Suprapubic skin (tissue), 4 donors: ENCODE measurements at places on chromosomes 4 and X. TPM values are rescaled to one million over a fixed set of nuclear protein-coding genes. Genes with fewer than 3 reads are reported as not detected.

- H3K27ac ChIP-seq, result no peak overlapping the region
- H3K27me3 ChIP-seq, result no peaks in the 10 kb centered on the region
- H3K4me3 ChIP-seq, result no peak overlapping the region
These were observed 101.6 kb upstream of the PPARGC1A start for GRCh38 chr4:23991444-23991843.

- no peaks in the 10 kb centered on the region for H3K36me3 ChIP-seq
- no peak overlapping the region for H3K4me3 ChIP-seq
- H3K4me1 ChIP-seq, result peaks cover 26% of the 10 kb centered on the region
- H3K27ac ChIP-seq, result peak overlapping the region; percentile 78
These were observed 38.0 kb upstream of the GATB start for GRCh38 chr4:151798678-151799416.

GRCh38 chr4:123055943-123056342 lies 133.5 kb upstream of the NUDT6 start:
- H3K27me3 ChIP-seq, result no peaks in the 10 kb centered on the region
- H3K36me3 ChIP-seq, result peaks cover 8% of the 10 kb centered on the region

DNA sequence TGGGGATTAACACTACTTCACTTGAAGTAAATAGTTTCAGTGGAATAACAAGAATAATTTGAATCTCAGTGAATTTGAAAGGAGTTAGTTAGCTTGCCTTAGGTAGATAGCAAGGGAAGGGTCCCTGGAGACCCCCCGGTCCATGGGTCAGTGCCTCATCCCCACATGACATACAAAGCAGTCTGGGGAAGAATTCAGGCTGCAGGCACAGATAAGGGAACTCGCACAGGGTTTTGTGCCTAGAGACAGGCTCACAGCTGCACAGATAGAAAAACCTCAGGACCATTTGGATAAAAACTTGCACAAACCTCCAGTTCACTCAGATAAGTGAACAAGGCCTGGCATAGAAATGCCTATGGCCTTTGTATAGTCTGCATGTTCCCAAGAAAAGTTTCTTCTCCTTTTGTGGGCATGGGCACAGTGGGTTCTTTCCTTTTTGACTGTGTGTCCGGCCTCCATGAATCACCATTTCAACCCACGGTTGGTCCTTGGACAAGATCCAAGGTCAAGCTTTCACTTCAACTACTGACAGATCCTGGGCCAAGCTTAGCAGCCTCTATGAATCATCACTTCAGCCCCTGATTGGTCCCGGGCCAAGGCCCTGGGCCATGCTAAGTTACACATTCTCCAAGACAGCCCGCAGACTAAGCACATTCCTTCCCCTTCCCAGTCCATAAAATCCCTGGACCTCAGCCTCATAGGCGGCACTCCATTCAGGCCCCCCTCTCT lies 108.3 kb upstream of the KLHL4 start:
- H3K27ac ChIP-seq, result no peak overlapping the region
- H3K4me3 ChIP-seq, result no peak overlapping the region
- no peak for DNase-seq
- no peaks in the 10 kb centered on the region for H3K36me3 ChIP-seq

DNA sequence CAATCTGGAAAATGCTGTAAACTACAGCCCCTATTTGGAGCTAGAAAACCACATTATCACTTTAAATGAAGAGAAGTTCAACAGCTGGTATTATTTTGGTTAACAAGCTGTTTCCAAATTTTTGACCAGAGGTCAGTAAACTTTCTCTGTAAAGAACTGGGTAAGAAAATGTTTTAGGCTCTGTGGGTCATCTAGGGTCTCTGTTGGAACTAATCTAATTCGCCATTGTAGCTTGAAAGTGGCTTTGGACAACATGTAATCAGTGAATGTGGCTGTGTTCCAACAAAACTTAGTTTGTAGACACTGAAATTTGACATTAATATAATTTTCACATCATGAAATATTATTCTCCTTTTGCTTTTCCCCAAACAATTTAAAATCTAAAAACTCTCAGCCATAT lies 25.8 kb upstream of the RNF150 start:
- no peak overlapping the region for H3K4me3 ChIP-seq
- DNase-seq, result no peak
- H3K36me3 ChIP-seq, result no peaks in the 10 kb centered on the region
- no peak overlapping the region for H3K27ac ChIP-seq
- no peaks in the 10 kb centered on the region for H3K27me3 ChIP-seq

DNA sequence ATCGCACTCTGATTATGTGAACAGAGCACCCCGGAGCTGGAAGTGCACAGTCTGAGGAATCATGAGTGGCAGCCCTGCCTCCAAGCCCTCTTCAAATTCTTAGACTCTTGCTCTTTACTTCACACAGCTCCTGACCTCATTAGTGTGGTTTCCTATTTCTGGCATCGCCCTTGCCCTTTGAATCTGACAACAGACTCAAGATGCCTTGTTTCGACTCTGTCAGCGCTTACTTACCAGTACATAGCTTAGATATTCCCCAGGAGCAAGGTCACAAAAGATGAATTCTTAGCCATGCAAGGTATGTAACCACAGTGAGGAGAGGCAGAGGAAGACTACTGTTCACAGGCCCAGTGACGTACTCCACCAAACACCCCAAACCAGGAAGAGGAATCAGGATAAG lies 167.2 kb downstream of the KDR start:
- DNase-seq, result no peak
- H3K4me3 ChIP-seq, result no peak overlapping the region
- H3K36me3 ChIP-seq, result no peaks in the 10 kb centered on the region
- H3K4me1 ChIP-seq, result no peaks in the 10 kb centered on the region
- H3K27me3 ChIP-seq, result no peaks in the 10 kb centered on the region
- H3K27ac ChIP-seq, result no peak overlapping the region

- H3K27ac ChIP-seq, result no peak overlapping the region
- H3K4me1 ChIP-seq, result no peaks in the 10 kb centered on the region
- no peak for DNase-seq
- H3K27me3 ChIP-seq, result no peaks in the 10 kb centered on the region
- H3K36me3 ChIP-seq, result no peaks in the 10 kb centered on the region
These were observed 374.3 kb upstream of the GALNT7 start for GRCh38 chr4:172794307-172794703.

DNA sequence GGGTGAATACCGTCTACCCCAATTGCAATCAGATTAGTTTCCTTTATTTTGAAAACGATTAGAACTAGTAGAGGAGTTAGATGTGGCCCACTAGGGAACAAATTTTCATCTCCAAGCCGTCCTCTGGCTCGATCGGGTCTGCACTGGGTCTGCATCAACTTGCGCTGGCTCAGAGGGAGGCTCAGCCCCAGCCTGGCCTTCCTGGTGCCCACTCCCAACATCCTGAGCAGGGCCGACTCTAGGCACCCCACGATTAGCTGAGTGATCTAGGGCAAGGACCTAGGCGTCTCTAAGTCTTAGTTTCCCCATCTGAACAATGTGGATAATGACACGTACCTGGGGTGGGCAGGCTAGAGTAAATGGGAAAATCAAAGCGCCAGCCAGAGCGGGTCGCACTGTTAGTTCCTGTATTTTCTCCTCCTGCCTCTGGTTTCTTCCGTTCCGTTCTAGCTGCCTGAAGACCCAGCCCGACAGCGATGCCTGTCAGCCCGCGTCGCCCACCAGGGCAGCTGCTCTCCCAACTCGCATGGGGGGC lies 7.7 kb upstream of the HAND2 start:
- H3K27ac ChIP-seq, result peak overlapping the region; percentile 67
- no peak for DNase-seq
- peaks cover 15% of the 10 kb centered on the region for H3K4me1 ChIP-seq
- no peaks in the 10 kb centered on the region for H3K36me3 ChIP-seq
- peak overlapping the region; percentile 50 for H3K4me3 ChIP-seq

DNA sequence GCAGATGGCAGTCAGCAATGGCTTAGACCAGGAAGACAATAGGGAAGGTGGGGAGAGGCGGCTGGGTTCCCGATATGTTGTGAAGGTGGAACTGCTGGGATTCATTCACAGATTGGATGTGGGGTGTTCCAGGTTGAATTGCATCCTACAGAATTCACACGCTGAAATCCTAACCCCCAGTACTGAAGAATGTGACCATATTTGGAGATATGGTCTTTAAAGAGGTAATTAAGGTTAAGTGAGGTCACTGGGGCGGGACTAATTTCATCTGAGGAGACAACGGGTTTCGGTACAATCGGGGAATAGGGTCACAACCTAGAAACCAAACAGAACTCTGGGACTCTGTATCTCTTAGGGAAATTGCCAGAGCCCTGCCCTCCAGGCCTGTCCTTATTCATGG lies 5.3 kb upstream of the CHRNA9 start:
- H3K4me3 ChIP-seq, result no peak overlapping the region
- no peak for DNase-seq
- H3K36me3 ChIP-seq, result no peaks in the 10 kb centered on the region

DNA sequence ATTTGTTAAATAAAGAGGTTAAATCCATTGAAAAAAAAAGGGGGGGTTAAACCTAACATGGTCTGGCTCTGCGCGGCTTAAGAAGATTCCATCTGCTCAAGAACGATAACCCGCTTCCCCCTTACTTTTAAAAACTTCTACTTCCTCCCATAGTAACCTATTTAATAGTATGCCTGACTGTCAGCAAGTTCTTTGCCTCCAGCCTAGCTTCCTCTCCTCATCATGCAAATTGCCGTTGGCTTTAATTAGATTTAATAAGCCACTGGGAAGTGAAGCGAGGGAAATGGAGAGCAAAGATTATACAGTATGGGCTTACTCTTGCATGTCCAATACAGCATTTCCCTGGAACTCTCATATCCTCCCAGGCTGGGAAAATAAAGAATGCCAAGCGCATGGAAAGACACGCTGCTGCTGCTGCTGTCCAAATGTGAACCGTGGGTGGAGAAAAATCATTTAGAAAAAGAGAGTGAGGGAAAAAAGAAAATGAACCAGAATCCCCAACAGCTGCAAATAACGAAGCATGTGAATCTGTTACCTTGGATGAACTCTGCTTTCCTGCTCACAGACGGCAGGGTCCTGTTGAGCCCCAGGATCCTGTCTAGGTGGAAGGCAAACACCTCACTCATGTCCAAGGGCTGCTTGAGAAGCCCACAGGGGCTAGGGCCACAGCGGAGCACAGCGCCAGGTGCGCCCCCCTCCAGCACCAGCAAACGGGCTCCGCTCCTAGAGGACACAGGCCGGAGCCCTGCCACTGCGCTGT lies 2.7 kb downstream of the GASK1B start:
- H3K27ac ChIP-seq, result peak overlapping the region; percentile 78
- H3K4me1 ChIP-seq, result peaks cover 45% of the 10 kb centered on the region
- no peak for DNase-seq
- no peaks in the 10 kb centered on the region for H3K36me3 ChIP-seq
- peak overlapping the region; percentile 51 for H3K4me3 ChIP-seq

DNA sequence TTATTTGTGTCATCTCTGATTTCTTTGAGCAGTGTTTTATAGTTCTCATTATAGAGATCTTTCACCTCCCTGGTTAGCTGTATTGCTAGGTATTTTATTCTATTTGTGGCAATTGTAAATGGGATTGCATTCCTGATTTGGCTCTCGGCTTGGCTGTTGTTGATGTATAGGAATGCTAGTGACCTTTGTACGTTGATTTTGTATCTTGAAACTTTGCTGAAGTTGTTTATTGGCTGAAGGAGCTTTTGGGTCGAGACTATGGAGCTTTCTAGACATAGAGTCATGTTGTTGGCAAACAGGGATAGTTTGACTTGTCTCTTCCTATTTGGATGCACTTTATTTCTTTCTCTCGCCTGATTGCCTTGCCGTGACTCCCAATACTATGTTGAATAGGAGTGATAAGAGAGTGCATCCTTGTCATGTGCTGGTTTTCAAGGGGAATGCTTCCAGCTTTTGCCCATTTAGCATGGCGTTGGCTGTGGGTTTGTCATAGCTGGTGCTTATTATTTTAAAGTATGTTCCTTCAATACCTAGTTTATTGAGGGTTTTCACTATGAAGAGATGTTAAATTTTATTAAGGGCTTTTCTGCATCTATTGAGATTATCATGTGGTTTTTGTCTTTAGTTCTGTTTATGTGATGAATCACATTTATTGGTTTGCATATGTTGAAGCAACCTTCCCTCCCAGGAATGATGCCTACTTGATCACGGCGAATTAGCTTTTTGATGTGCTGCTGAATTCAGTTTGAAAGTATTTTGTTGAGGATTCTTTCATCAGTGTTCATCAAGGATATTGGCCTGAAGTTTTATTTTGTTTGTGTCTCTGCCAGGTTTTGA lies 72.7 kb upstream of the BOD1L1 start:
- H3K4me3 ChIP-seq, result no peak overlapping the region
- DNase-seq, result no peak
- H3K27me3 ChIP-seq, result no peaks in the 10 kb centered on the region
- H3K36me3 ChIP-seq, result no peaks in the 10 kb centered on the region
- no peak overlapping the region for H3K27ac ChIP-seq

GRCh38 chr4:17535906-17536305 lies 20.9 kb downstream of the CLRN2 start:
- no peaks in the 10 kb centered on the region for H3K4me1 ChIP-seq
- no peak for DNase-seq
- no peaks in the 10 kb centered on the region for H3K36me3 ChIP-seq
- H3K27ac ChIP-seq, result no peak overlapping the region
- no peak overlapping the region for H3K4me3 ChIP-seq

GRCh38 chr4:83582289-83582785 lies 46.4 kb downstream of the GPAT3 start:
- no peaks in the 10 kb centered on the region for H3K36me3 ChIP-seq
- no peaks in the 10 kb centered on the region for H3K27me3 ChIP-seq
- no peak overlapping the region for H3K27ac ChIP-seq
- no peak overlapping the region for H3K4me3 ChIP-seq
- no peak for DNase-seq
- H3K4me1 ChIP-seq, result peaks cover 6% of the 10 kb centered on the region

DNA sequence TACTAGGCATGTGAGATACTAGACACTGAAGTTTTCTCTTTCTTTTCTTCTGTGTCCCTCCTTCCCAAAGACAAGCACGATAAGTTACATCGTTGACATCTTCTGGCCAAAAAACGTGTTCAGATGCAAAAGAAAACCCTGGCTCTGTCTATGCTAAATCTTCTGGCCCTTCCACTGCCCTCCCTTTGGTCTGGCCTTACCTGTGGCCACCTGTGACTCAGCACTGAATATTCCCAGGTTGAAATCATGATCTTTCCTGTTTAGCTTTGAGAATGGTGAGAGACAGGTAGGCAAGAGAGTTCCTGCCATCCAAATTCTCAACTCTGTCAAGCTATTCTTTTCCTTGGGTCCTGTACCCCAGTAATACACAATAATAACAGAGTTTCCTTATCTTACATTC lies 12.3 kb downstream of the CLCN5 start:
- no peak overlapping the region for H3K4me3 ChIP-seq
- no peaks in the 10 kb centered on the region for H3K36me3 ChIP-seq
- no peak for DNase-seq
- H3K27me3 ChIP-seq, result no peaks in the 10 kb centered on the region
- no peak overlapping the region for H3K27ac ChIP-seq
- no peaks in the 10 kb centered on the region for H3K4me1 ChIP-seq

- H3K4me1 ChIP-seq, result no peaks in the 10 kb centered on the region
- no peak overlapping the region for H3K27ac ChIP-seq
- DNase-seq, result no peak
- H3K4me3 ChIP-seq, result no peak overlapping the region
- H3K36me3 ChIP-seq, result peaks cover 7% of the 10 kb centered on the region
- H3K27me3 ChIP-seq, result no peaks in the 10 kb centered on the region
These were observed 54.0 kb downstream of the DRD5 start for GRCh38 chr4:9835430-9835829.

BANK1 gene
- 0.96 TPM for total RNA-seq

ARHGAP6 gene
- 1.6 TPM for total RNA-seq

PAGE1 gene
- not detected for total RNA-seq

AMTN gene
- 0.79 TPM for total RNA-seq

VCX3A gene
- not detected for total RNA-seq

EDA2R gene
- total RNA-seq, result 0.62 TPM
